C1 segment of cervical spinal cord (tissue), 14 donors: ENCODE measurements at places on chromosomes 6 and 20.

GRCh38 chr6:100185615-100186014 lies 191.6 kb upstream of the MCHR2 start:
- DNase-seq, result no peak

DNA sequence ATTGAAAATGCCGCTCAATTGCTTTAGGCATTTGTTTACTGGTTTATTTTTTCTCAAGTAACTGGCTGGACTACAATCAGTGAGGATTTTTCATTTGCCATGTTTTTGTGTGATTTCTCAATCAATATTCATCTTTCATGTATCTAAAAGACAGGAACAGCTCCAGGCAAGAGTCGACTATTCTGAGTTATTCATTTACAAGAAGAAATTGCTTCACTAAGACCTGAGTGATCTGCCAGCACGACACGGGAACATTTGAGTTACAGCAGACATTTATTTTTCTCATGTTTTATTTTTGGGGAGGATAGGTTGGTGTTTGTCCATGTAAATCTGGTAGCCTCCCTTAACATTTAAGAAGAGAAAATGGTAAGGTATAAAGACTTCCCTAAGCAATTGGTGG lies 124.1 kb downstream of the CBLN4 start:
- DNase-seq, result no peak

- peak; percentile 12 for DNase-seq
Measured at GRCh38 chr6:52503851-52504781, 72.7 kb downstream of the TRAM2 start.

DNA sequence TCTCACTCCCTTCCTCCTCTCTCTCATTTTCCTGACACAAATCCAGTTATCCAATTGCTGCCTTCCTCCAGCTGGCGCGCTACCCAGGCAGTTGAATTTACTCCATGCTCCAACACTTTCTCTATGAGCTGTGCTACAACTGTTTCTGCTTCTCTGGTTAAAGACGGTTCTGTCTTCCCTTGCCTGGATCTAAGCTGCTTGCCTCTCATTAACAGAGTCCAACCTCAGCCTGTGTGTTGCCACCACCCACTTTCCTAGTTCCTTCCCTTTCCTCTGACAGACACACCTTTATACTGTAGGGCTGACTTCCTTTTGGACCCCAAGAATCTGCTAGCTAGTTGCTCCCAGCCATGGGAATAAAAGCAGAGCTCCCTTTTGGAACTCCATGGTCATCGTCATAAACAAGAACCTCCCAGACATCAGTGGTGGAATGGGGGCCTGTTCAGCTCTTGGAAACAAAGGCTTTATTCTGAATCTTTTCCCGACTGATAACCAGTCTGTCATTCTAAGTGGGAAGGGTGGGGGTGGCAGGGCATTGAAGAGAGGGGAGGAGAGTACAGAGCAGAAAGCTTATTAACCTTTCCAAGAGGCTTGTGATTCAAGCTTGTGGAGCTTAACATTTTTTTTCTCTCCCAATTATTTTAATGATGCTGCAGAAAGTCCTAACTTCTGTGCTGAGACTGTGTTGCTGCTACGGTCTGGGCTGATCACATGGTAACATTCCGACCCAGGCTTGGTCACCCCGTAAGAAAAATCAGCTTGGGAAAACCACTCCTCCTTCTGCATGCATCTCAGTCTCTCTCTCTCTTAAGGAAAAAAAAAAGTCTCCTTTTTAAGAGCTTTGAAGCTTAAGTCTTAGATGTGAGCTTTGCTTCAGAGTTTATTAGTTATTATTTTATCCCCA lies 31.3 kb upstream of the BMP2 start:
- DNase-seq, result no peak

- no peak for DNase-seq
Measured at GRCh38 chr6:21527731-21528130, 65.8 kb upstream of the SOX4 start.

DNA sequence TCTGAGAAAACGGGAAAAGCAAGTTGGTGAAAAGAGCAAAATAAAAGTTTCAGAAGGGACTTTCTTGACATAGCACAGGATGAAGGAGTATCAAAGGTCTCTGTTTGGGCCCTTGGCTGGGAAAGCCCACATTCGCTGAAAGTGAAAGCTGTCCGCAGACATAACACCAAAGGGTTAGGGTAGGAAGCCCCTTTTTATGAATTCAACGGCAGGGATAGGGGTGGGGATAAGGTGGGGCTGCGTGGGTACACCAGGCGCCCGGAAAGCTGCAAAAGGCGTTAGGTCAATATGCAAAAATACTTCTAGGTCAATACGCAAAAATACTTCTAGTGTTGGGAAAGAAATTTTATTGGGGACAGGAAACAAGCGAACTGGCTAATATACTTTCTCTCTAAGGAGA lies 135.1 kb downstream of the OR2B2 start:
- no peak for DNase-seq

GRCh38 chr6:167094820-167095637 lies 27.9 kb upstream of the CCR6 start:
- DNase-seq, result no peak
